Stimulated activated CD4-positive, alpha-beta T cell treated with anti-CD3 and anti-CD28 coated beads, Interleukin-2, amount 100 ng/mL, for 24 hours (primary cell): ENCODE measurements at places on chromosomes 6 and 20.
A peak's percentile ranks its signal among the peaks of the same experiment; 100 is the strongest.

GRCh38 chr6:32940656-32941213 lies at the start of gene HLA-DMB:
HLA-DMB (minus strand) TSS chr6:32941028; CDS start chr6:32940807, 221 bp downstream.
- DNase-seq, result peak; percentile 39

- no peak for DNase-seq
Measured at GRCh38 chr20:9072861-9073500, 4.1 kb downstream of the PLCB4 start.

DNA sequence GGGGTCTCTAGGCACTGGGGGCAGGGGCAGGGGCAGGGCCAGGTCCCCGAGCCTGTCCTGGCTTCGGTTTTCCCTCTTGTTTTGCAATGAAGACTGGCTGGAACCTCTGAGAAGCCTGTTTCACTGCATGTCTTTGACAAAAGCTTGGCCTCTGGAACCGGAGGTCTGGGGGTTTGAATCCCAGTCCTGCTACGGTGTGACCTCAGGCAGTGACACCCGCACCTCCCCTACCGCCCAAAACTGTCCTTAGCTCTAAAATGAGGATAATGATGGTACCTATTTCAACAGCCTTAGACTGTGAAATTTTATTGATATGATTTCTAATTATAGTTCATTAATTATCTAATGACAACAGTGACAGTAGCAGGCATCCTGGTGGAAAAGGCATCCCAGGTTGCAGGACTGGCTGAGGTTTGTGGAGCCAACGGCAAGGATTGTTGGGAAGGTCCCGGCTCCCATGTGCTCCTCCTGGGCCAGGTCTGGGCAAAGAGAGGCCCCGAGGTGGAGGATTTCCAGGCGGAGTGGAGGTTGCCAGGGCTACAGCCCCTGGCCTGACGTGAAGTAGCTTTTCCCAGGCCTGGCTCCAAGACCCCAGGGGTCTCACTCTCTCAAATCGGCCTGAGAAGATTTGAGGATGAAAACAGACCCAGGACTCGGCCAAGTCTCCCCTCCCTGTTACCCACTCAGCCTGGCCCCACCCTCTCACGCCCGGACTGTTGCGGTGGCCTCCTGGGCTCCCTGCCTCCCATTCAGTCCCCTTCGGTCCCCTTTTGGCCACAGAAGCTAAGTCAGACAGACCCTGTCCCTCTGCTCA lies 57.9 kb downstream of the SNAI1 start:
- DNase-seq, result no peak

GRCh38 chr6:70507161-70507560 lies 59.6 kb upstream of the SDHAF4 start:
- no peak for DNase-seq

GRCh38 chr6:145860562-145860961 lies 46.0 kb upstream of the FBXO30 start:
- no peak for DNase-seq
